ENCODE measurements at places on chromosomes 12 and 14.

GRCh38 chr14:56569174-56569573, 10.4 kb upstream of the TMEM260 start:
- no peak for DNase-seq

DNA sequence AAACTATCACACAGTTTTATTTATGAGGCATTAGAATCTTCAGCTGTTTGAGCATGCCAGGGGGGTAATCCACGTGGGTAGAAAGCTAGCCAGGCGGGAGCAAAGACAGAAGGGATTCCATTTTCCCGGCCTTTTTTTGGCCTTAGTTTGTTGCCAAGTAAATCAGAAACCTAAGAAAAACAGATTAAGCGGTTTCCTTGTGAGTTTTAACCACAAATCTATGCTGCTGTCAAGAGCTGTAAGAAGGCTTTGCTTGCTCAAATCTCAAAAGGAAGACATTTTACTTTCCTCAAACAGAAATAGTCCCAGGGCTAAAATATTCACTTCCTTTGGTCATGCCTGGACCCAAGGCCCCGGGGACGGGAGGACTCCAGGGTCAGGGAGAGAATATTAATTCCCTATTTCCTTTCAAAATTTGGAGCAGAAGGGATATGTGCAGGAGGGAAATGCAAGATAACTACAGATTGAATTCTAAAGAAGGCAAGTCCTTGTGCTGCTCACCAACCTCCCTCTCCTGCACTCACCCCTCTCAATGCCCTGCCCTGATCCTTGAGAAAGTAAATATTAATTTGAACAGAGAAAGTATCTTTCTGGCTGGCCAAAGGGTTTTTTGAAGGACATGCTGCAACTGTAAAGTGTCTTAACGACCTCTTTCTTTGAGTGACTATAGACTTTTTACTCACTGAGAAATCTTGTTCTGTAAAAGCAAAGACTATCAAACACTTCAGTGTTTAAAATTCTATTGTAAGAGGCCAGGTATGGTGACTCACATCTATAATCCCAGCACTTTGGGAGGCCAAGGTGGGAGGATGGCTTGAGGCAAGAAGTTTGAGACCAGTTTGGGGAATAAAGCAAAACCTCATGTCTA, 75.7 kb downstream of the HSD17B6 start:
- DNase-seq = no peak

- no peak for DNase-seq
Measured at GRCh38 chr12:80700327-80700726, 7.1 kb upstream of the MYF6 start.

DNA sequence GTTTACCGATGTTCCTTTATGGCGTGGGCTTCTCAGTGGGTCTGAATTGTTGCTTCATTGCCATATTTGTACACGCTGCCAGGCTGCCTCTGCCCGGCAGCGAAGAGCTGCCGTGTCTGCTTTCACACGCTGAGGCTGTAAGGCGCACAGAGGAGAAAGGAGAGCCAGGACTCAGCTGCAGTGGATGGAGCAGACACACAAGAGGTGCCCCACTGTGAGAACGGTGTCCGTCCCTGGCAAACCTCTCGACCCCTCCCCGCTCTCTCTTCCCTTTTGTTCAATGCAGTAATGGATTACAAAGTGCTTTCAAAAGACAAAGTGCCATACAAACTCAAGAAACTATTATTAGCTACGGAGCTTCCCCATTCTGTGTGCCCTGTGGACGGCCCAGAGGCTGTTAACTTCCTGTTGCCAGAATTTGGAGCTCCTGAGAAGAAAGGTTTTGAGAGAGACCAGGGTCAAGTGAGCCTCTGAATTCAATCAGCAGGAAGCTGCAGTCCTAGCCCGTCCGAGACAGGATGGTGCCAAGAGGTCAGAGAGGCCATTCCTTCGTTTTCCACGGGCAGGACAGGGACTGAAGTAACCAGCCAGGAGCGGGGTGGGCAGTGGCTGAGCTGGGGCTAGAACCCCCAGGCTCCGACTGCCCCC, 15.8 kb downstream of the CCND2 start:
- no peak for DNase-seq

- DNase-seq = no peak
Measured at GRCh38 chr14:36852981-36853691, 191.5 kb downstream of the PAX9 start.

Data from naive thymus-derived CD4-positive, alpha-beta T cell (primary cell).